Mesothelial cell of epicardium (in vitro differentiated cells): ENCODE measurements at places on chromosomes 16 and 17. TPM values are rescaled to one million over a fixed set of nuclear protein-coding genes. Genes with fewer than 3 reads are reported as not detected.
A peak's percentile ranks its signal among the peaks of the same experiment; 100 is the strongest.

DNA sequence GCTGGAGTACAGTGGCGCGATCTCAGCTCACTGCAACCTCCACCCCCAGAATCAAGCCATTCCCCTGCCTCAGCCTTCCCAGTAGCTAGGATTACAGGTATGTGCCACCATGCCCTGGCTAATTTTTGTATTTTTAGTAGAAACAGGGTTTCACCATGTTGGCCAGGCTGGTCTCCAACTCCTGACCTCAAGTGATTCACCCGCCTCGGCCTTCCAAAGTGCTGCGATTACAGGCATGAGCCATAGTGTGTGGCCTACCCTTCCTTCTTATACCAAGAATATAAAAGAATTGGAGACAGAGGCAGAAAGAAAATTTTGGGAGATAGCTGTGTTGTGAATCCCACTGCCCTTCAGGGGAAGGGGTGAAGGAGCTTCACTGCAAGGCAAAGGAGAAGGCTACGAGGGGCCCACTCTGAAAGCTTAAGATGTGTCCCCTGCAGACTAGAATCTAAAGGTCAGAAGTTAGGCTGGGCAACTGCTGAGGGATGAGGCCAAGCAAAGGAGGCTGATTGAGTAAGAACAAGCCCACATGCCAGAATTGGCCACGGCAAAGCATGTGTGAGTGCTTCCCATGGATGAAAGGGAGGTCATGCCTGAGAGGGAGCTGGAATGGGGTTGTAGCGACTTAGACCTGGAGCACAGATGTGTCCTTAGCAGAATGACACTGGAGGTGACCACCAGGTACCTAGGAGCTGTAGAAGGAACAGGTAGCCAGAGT is 8.4 kb upstream of the CRYBA1 start:
- DNase-seq = no peak

DNA sequence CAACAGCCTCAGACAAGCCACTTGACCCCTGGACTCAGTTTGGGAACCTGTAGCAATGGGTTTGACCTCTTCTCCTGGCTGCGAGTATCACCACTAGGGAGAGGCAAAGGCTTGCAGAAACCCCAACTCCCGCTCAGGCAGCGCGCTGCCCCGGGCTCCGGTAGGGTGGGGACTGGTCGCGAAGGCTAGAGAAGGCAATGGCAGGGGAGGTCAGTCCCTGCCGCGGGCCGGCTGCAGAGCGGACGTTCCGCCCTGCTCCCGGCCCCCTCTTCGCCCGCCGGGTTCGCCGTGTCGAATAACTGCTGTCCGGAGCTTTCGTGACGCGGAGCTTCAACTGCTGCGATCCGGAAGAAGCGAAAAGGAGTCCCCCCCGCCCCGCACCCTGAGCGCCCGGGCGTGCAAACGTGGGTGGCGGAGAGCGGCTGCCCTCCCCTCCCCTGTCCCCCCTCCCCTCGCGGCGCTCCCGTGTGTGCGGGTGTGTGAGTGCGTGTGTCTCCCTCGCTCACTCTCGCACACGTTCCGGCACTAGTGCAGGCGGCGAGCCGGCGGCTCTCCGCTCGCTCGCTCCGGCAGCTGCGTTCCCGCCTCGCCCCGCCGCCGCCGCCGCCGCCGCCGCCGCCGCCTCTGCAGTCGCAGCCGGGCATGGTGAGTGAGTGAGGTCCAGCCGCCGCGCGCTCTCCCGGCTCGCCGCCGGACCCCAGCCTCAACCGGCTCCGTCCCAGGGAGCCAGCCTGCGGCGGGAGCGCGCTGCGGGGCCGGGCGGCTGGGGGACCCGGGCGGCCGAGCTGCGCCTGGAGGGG is 772 bp upstream of the SHISA6 start:
- DNase-seq = no peak

DNA sequence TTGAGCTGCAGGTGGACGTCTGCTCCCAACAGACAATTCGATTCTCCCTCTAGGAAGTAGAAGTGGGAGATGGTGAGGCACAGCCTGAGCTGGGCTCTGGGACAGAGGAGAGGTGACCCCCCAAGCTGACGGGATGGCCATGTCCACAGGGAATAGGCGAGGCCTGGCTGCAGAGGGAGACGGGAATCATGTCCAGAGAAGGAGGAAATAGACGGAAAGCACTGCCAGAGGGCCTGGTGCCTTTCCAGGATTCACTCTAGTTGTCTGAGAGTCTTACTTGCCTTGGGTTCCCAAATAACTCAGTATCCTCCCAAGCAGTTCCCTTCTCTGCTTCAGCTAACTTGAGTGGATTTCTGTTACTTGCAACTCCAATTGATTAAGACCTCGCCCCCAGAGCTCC is 4.3 kb upstream of the CRISPLD2 start:
- no peak for DNase-seq

- DNase-seq = no peak
These were observed 2.8 kb downstream of the SLC13A2 start for GRCh38 chr17:28476076-28476865.

DNA sequence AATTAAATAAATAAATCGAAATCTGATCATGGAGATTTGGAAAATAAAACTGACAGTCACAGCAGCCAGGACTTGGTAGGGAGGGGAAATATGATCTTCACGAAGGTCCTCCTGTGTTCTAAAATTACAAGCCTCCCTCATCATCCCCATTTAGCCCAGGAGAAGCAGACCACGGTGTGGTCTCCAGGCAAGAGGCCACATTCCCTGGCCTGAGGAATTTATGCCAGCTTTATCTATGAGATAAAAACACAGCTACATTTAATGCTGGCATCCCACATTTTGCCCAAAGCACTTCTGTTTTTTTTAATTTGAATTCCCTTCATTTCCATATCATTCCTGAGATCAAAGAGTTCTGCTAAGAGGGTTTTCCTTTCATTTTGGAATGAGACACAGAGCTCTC is 43.2 kb downstream of the ABCC12 start:
- DNase-seq = no peak

- DNase-seq = no peak
These were observed 22.6 kb downstream of the STAT5B start for GRCh38 chr17:42253578-42253977.

GRCh38 chr17:71234349-71234748 is 886.5 kb upstream of the SOX9 start:
- DNase-seq = no peak

DNA sequence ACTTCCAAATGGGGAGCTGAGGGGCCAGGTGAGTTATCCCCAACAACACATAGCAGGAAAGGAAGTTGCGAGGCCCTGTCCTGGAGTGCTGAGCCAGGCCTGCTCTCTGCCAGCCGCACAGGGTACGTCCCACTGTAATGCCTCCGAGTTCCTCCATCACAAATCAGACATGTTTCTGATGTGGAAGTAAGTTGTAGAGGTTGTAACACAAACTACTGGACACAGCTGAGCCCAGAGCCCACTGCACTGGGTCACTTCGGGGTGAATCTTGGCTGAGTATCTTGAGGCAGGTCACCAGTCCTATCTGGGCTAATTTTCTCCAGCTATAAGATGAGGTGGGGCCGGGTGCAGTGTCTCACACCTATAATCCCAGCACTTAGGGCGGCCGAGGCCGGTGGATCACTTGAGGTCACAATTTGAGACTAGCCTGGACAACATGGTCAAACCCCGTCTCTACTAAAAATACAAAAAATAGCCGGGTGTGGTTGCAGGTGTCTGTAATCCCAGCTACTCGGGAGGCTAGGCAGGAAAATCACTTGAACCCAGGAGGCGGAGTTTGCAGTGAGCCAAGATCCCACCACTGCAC is 100.8 kb upstream of the CDH5 start:
- DNase-seq = peak; percentile 29

- DNase-seq = no peak
These were observed 70.6 kb upstream of the KSR1 start for GRCh38 chr17:27385626-27386025.

DNA sequence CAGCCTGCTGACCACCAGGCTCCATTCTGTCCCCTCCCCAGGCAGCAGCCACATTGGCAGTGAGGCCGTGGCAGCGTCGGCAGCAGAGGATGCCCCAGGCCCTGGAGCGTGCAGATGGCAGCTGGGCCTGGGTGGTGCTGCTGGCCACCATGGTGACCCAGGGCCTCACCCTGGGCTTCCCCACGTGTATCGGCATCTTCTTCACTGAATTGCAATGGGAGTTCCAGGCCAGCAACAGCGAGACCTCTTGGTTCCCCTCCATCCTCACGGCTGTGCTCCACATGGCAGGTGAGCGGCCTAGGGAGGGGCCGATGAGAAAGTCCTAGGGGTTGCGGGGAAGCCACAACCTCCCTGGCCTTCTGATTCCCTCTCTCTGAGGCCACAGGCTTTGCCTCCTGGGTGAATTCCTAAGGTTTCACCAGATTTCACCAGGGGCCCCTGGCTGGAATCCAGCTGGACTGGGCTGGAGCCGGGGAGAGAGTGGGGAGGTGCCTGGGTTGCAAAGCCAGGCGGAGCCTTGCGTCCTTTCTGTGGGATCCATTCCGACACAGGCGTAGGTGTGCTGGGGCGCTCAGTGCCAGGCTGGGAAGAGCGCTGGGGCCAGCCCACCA is 5.9 kb downstream of the SLC16A5 start:
- no peak for DNase-seq

- no peak for DNase-seq
These were observed 603.0 kb upstream of the CDH8 start for GRCh38 chr16:62638964-62639870.

DNA sequence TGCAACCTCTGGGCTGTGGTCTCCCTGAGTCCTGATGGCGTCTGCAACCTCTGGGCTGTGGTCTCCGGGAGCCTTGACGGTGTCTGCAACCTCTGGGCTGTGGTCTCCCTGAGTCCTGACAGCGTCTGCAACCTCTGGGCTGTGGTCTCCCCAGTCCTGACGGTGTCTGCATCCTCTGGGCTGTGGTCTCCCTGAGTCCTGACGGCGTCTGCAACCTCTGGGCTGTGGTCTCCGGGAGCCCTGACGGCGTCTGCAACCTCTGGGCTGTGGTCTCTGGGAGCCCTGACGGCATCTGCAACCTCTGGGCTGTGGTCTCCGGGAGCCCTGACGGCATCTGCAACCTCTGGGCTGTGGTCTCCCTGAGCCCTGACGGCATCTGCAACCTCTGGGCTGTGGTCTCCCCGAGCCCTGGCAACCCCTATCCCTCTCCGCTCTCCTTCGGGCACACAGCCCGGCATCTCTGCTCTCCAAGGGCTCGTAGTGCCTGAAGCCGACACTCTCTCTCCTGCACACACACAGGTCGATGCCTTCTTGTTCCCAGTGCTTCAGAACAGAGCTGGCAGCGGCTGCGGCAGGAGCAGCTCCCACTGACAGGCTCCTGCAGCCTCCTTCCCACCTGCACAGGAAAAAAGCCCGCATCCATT is 45.6 kb downstream of the METRNL start:
- no peak for DNase-seq

DNA sequence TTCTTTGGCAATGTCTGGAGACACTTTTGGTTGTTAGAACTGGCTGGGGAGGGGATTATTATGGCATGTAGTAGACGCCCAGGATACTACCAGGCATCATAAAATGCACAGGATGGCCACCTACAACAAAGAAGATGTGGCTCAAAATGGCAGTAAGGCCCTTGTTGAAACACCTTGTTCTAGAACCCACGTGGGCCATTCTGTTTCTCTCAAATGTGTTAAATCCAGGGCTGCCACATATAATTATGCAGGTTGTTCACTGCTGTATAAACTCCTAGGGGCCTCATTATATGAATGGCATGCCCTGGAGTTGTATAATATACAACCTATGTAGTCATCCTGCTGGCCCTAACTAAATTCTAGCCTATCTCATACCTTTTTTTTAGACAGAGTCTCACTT is 123.5 kb upstream of the HAS3 start:
- DNase-seq = no peak

DNA sequence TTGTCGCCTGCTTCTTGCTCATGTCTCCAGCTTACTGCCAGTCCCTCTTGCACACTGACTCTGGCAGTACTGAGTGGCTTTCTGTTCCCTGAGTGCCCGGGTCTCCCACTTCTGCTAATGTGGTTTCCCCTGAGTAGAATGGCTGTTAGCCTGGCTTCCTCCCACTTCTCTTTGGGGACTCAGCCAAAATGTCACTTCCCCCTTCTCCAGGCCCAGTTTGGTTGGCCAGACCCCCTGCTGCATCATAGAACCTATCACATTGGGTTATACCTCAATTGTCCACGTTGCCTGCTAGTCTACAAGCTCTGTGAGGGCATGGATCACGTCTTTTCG is 304.4 kb downstream of the HS3ST3B1 start:
- no peak for DNase-seq

DNA sequence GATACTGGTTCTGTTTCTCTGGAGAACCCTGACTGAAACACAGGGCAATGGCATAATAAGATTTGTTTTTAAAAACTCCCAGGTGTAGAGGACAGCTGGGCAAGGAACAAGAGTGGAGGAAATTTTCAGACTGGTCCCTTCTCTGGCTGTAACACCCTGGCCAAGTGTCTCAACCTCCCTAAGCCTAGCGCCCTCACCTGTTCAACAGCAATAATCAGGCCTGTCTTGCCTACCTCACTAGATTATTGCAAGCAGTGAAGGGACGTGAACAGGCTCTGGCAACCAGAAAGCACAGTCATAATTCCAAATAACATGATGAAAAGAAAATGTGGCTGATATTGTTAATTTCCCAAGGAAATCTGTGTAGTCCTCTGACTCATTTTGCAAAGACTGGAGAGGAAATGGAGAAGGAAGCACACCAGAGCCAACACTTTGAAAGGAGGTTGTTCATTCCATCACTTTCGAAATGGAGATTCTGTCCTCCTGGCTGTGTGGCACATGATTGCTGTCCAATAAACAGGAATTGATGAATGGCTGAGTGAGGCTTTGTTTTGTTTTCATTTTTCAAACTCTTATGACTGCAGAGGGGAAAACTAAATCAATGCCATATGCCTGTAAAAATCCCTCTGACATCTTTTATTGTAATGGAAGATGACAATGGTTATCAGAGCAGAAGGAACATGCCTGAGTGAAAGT is 87.5 kb upstream of the HLF start:
- DNase-seq = no peak

- DNase-seq = peak; percentile 56
These were observed 7.3 kb downstream of the CACNA1H start for GRCh38 chr16:1159973-1160772.

DNA sequence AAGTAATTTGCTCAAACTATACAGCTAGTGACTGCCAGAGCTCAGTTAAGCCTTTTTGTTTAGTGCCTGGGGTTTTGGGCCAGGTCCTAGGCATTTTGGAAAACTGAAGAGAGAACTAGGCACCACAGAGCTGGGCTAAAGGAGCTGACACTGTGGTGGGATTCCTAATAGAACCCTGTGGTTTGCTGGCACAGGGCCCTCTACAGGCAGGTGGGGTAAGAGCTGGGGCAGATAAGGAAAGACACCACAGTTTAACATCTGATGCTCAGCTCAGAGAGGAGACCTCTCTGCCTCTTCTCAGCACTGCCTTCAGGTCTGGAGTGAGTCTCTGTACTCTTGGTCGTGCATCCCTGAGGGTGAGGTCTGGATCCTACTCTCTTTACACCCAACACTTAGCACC is 121.2 kb downstream of the SNX11 start:
- DNase-seq = no peak

- DNase-seq = no peak
These were observed 43.4 kb downstream of the BMERB1 start for GRCh38 chr16:15477802-15478201.

DNAJA3 gene
- total RNA-seq = 34.7 to 37.7 TPM (median 35.3 TPM) in 3 replicates

ABI3 gene
- total RNA-seq = 0.51 to 1.3 TPM (median 0.69 TPM) in 3 replicates

CYGB gene
- 8.6 to 10.4 TPM (median 10.1 TPM) in 3 replicates for total RNA-seq

KRTAP1-5 gene
- not detected in 3 replicates for total RNA-seq

DOC2A gene
- total RNA-seq = 5.3 to 6.4 TPM (median 5.7 TPM) in 3 replicates

QRICH2 gene
- 7.2 to 8.6 TPM (median 7.7 TPM) in 3 replicates for total RNA-seq

MC1R gene
- total RNA-seq = 6.7 to 7.5 TPM (median 7.5 TPM) in 3 replicates

SLC5A11 gene
- total RNA-seq = 0.22 to 0.32 TPM in 2 of 3 replicates, not detected in the other

KATNIP gene
- 33.7 to 38.8 TPM (median 36.5 TPM) in 3 replicates for total RNA-seq

CSH2 gene
- total RNA-seq = 0.43 to 0.66 TPM in 2 of 3 replicates, not detected in the other
